ENCODE measurements at places on chromosomes 5 and 9. TPM values are rescaled to one million over a fixed set of nuclear protein-coding genes. Genes with fewer than 3 reads are reported as not detected.

Gene INSL6
- not detected for total RNA-seq

Gene MOCS2
- total RNA-seq = 48.5 TPM

Gene OR1Q1
- not detected for total RNA-seq

DNA sequence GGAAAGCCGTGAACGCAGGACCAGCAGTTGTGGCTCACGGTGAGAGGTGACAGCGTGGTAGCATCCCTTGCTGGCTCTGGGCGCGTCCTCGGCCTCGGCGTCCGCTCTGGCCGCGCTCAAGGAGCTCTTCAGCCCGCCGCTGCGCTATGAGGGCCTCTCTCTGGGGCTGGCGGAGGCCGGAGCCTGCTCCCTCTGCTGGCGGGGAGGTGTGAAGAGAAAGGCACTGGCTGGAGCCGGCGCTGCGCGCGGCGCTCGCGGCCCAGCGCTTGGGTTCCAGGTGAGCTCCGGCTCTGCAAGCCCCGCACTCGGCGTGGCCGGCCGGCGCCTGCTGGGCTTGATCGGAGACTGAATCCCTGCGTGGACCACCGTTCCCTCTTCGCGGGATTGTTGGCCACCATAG is 705.6 kb downstream of the SEMA5A start:
- H3K36me3 ChIP-seq = no peaks in the 10 kb centered on the region
- no peak for DNase-seq
- H3K4me1 ChIP-seq = no peaks in the 10 kb centered on the region
- no peak overlapping the region for H3K27ac ChIP-seq
- no peak overlapping the region for H3K4me3 ChIP-seq
- no peaks in the 10 kb centered on the region for H3K27me3 ChIP-seq

DNA sequence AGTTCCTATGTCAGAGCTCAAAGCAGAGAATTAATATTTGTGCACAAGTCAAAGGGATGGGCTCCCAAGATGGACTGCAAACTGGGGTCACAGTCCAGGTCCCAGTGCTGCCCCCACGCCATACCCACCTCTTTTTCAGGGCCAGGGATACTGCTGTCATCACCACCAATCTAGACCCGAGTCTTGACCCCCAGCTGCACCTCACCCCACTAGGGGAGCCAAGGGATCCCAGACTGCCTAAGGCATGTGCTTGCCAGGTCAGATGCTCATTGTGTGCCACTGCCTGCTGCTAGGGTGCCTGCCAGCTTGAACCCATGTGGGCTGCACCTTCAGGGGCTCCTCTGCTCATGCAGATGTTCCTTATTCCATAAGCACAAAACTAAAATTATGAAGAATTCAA is 215.6 kb upstream of the NREP start:
- DNase-seq = no peak
- no peaks in the 10 kb centered on the region for H3K27me3 ChIP-seq
- H3K4me3 ChIP-seq = no peak overlapping the region
- no peak overlapping the region for H3K27ac ChIP-seq
- H3K4me1 ChIP-seq = no peaks in the 10 kb centered on the region

GRCh38 chr5:171031977-171032376 is 170.2 kb downstream of the RANBP17 start:
- H3K27ac ChIP-seq = no peak overlapping the region
- DNase-seq = no peak
- no peaks in the 10 kb centered on the region for H3K4me1 ChIP-seq
- H3K4me3 ChIP-seq = no peak overlapping the region
